ENCODE measurements at places on chromosomes 11 and 22. TPM values are rescaled to one million over a fixed set of nuclear protein-coding genes. Genes with fewer than 3 reads are reported as not detected.

SH3BP1 gene
- total RNA-seq, result 46.7 TPM

PTPRCAP gene
- total RNA-seq, result 3.5 TPM

DNA sequence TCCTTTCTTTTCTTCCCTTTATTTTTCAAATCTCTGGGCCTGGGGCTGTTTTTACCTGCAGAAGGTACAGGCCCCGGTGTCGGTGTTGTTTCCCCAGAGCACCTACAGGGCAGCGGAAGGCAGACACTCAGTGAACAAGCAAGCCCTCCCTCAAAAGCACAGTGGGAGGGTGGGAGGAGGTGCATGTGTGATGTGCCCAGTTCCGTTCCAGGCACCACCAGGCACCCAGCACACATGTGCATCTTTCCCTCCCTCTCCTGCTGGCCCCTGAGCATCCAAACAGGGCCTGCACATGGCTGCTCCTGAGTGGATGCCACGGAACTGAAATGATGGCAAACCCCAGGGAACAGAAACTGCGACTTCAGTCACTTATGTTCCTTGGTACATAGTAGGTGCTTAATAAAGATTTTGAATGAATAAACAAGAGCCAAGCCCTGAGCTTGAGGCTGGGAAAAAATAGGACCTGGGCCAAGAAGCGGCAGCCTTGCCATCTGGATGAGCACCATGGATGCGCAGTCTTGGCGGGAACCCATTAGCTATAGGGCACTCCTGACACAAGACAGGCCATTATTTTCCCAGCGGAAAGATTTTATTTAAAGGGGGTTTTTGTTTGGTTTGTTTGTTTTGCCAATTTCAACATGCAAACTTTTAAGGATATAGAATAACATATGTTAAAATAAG lies 47.8 kb downstream of the ARRB1 start:
- DNase-seq, result no peak

- no peak for DNase-seq
Observed at GRCh38 chr22:47787501-47788227, 1025.2 kb downstream of the TBC1D22A start.

Measured in GM23338 (cell line).